ENCODE measurements at places on chromosomes 1 and 21.

- no peak for DNase-seq
Observed at GRCh38 chr1:33018112-33018511, 18.6 kb downstream of the AK2 start.

DNA sequence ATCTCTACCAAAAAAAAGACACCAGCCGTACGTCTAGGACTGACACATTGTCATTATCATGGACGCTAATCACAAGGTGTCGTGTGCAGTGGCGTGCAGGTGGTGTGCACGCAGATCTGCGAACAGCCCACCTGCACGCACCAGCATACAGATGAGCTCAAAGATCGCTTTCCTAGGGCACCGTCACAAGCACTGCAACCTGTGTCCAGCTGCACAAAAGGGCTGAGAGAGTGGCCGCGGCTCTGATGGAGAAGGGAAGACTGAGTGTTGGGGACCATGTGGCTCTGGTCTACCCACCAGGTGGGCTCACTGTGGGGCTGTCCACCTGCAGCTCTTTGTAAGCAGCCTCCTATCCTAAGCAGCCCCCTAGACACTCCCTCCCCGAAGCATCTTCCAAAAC lies 50.9 kb downstream of the S100B start:
- DNase-seq: no peak

DNA sequence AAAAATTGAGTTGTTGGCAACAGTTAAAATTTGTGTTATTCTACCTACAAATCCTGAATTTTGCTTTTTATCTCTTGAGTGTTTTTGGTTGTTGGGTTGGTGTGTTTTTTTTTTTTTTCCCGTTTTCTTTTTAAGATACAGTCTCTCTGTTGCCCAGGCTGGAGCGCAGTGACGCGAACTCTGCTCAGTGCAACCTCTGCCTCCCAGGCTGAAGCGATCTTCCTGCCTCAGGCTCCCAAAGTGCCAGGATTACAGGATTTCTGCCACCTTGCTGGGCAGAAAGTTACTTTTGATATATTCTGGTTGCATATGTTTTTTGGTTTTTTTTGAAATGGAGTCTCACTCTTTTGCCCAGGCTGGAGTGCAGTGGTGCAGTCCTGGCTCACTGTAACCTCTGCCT lies 4.2 kb downstream of the PCNT start:
- DNase-seq: no peak

GRCh38 chr1:113207019-113207418 lies 134.0 kb downstream of the LRIG2 start:
- no peak for DNase-seq

- DNase-seq: no peak
Observed at GRCh38 chr1:237861944-237862343, 28.8 kb downstream of the ZP4 start.

GRCh38 chr1:225845571-225846259 lies 35.8 kb downstream of the EPHX1 start:
- no peak for DNase-seq

DNA sequence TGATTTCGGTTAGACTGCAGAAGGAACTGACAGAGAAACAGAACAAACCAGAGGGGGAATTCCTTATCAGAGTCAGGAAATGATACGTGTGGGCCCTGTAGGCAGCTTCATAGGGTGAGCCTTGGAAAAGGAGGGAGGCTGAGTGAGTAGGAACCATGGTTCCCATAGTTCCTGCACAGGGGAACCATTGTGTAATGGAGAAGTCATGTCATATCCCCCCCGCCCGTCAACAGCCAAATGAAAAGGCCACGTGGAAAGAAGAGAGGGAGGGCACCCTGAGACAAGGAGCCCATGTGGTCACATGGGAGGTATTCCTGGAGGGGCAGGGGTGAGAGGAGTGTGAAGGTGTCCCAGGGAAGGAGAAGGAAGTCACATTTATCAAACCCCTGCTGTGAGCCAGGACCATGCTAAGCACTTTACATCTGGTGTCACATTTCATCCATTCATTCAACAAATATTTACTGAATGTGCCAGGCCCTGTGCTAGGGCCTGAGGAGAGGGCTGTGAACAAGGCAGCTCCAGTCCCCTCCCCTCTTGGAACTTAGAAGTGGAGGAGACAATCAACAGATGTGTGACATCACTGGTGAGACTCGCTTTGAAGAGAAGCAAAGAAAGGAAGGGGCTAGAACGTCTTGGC lies 15.7 kb upstream of the FGR start:
- no peak for DNase-seq

- DNase-seq: no peak
Observed at GRCh38 chr1:97297611-97298010, 576.0 kb downstream of the PTBP2 start.

DNA sequence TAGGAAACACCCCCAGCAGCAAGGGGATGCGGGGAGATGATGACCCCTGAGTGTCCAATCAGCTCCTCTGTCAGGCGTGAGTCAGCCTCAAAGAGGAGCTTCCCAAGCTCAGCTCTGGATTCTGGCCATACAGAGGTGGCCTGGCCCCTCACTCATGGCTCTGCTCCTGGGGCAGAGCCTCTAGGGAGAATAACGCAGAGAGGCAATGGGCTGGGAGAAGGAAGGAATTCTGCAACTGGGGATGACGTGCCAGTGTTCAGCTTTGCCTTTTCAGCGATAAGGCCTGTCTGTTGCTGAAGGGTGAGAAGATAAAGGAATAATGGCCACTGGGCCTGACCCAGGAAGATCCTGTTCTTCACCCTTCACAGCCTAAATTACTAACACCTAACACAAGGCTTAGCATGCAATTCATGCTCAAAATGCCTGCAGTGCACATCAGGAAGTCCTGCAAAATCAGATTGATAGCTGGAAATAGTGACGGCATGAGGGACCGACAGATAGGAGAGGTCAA lies 92.2 kb downstream of the TBX19 start:
- no peak for DNase-seq

Data from stimulated activated CD4-positive, alpha-beta T cell treated with anti-CD3 and anti-CD28 coated beads, Interleukin-12 subunit alpha, Interleukin-12 subunit beta, amount 100 ng/mL, for 48 hours (primary cell).